NCI-H1092 (cell line): ENCODE measurements at places on chromosomes 6 and 20.

DNA sequence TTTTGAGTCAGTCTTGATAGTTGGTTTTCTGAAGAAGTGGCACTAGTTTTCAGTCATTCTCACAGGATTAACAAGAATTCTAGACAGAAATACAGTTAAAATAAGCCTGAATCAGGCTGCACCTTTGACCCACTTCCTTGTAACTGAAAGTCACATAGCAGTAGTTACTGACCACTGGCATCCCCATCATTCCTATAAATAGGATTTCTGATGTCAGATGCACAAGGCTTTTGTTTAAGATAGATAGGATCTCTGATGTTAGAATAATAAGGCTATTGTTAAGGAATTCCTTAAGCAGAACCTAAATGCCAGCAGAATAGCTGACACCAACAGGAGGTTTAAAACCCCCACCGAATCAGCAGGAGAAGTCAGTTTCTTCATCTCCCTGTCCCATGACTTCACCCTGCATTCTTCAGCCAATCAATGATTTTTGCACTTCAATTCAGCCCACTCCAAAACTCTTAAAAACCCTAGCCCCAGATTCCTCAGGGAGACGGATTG is 30.6 kb upstream of the ZBTB24 start:
- DNase-seq: no peak

DNA sequence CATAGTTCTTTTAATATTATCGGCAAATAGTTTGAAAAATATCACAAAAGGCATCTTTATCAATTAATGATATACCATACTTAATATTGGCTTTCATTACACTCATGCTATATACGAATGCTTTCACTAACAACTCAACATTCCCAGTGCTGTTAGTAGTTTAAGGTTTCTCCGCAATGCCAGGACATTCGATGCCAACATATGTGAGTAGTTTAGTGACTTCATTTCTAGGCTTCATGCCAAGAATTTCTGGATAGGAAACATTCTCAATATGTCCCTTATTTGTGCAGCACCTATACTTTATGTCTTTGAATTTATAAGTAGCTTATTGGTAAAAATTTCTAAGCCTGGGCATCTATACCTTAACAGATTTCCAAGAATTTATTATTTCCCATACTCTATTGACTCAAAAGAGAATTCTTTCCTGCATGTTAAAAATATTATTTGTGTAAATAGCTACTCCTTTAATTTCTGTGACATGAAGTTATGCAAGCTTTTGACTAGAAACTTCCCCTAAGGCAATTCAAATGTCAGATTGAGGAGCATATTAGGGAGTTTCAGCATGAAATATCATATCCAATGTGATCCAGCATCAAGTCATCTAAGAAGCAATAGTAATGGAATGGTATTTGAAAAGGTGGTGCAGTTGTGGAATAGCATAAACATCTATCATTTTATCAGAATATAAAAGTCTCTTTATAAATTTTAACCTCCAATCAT is 236.0 kb upstream of the STXBP5 start:
- no peak for DNase-seq

DNA sequence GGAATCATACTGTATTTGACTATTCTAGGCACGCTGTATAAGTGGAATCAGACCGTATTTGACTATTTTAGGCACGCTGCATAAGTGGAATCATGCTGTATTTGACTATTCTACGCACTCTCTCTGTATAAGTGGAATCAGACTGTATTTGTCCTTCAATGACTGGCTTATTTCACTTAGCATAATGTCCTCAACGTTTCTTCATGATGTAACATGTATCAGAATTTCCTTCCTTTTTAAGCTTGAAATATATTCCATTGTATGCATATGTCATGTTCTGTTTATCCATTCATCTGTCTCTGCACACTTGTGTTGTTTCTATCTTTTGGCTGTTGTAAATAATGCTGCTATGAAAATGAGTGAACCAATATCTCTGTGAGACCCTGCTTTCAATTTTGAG is 5.7 kb downstream of the CCDC170 start:
- DNase-seq: no peak

DNA sequence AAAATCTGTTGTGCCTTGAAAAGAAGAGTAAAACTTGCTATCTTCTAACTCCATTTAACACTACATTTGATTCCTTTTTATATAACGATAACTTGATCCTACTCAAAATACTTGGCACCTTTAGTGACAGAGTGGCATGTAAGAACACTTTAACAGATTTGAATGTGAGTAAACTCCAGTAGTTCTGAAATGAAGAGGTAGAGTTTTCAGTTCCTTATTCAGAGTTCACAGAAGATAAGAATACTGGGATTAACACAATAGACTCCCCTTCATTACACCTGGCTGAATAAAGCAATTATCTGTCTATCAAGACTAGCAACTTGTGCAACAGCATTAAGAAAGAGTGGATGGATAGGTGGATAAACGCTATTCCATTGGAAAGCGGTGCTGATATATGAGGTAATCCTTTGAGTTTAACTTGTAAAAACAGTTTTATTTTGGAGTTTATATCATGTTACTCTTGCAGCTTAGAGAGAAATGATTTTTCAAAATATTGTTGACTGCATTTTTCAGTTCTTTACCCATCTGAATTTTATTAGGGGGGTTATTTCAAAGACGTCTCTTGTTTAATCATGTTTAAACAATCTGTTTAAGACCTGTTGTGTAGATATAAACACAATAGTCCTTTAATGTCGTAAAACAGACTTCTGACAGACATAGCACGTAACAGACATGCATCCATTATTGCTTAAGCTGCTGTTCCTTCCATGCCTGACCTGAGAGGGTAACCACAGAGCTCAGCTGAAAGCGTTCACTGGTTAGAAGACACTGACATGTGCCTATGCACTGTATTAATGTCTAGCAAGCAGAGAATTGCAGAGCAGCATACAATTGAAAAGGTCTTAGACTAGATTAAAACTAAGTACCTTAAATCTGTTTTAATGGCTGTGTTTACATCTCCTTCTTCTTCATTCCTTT is 102.4 kb upstream of the SUPT3H start:
- no peak for DNase-seq

GRCh38 chr6:5653801-5654200 is 352.9 kb downstream of the NRN1 start:
- no peak for DNase-seq

DNA sequence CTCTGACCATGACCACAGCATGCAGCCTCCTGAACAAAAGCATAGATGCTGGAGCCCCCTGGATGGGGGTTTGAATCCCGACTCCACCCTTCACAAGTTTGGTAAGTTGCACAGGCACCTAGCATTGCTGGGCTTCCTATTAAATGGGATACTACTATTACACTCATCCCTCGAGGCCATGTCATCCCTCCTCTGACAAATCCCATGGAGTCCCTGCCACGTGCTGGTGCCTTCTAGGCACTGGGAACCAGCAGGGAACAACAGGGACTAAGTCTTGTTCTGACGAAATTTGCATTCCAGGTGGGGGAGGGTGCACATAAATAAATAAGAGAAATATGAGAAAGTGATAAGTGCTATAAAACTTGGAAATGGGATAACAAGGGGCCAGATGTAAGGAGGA is 15.3 kb upstream of the SIRPA start:
- no peak for DNase-seq

DNA sequence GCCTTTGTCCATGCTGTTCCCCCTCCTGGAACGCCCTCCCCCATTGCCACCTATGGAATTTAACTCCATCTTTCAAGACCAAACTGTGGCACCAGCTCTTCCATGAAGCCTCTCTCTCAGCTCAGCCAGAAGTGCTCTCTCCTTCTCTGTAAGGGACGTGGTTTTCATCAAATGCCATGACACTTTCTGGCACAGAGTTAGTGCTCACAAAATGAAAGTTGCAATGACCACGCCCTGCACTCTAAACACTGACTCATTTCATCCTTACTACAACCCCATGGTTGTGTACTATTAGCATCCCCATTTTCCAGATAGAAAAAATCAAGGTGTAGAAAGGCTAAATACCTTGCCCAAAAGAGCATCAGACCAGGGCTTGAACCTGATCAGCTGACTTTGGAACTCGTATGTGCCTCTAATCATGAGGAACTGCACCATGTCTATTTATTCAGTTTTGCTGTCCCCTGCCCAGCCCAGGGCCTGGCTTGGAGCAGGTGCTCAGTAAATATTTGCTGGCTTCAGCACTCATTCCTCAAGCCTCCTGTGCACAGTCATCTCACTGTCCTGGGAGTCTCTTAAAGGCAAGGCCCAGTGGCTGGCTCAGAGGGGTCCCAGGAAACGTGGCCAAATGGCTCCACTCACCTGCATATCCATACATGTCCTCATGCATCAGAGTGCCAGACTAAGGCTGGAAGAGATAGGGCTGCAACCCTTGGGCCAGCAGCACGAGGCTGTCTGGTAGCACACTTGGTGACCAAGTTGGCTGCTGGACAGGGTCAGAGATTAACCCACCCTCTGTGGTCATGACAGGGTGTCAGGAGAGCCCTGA is 77.9 kb downstream of the MRPL14 start:
- DNase-seq: no peak

DNA sequence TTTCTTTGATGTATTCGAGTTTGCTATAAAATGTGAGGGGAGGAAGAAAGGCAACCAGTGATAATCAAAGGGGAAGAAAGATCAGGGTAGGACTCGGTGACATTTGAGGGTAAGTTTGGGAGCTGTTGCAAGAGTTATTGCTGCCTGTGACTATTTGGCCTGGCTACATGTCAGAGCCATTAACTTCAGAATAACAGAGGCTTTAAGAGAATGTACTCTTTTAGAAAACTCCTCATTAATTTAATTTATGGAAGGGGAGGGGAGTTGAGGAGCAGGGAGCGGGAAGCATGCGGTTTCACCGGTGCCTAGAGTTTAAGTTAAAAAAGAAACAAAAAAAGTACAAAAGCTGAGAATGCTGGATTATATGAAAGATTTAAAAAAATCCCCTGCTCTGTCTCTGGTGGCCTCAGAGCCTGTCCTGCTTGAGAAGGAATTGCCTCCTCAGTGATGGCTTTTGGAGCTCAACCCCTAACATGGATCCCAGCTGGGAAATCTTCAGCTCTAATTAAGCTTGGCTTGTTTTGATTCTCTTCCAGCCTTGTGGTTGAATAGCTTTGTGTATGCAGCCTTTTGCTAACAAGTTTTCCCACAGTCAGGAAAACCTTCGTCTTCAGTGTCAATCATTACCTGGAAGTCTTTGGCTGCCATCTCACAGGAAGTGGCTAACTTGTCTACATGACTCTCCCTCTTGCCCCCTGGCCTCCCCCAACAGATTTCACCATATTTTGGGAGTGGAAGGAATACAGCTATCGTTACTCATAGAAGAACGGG is 238.2 kb downstream of the SOX4 start:
- no peak for DNase-seq

DNA sequence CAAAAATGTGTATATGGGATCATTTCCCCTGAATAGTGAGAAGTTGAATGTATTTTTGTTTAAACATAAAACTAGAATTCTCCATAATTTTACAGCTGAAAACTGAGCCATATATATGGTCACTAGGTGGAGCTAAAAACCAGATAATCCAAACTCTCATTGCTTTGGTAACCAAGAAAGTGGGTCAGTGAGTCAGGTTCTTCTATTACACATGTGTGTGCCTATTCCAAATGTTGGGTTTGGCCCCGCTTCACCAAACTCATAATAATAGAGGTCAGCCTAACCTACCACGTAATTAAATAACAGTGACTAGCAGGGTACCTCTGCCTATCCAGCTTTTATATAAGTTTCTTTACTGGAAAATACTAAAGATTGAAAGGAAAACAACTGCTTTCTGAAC is 19.3 kb upstream of the RNGTT start:
- peak; percentile 17 for DNase-seq

GRCh38 chr20:36408219-36408618 is 102.1 kb downstream of the DLGAP4 start:
- DNase-seq: no peak

- DNase-seq: no peak
Observed at GRCh38 chr6:18495236-18495635, 108.1 kb downstream of the RNF144B start.

DNA sequence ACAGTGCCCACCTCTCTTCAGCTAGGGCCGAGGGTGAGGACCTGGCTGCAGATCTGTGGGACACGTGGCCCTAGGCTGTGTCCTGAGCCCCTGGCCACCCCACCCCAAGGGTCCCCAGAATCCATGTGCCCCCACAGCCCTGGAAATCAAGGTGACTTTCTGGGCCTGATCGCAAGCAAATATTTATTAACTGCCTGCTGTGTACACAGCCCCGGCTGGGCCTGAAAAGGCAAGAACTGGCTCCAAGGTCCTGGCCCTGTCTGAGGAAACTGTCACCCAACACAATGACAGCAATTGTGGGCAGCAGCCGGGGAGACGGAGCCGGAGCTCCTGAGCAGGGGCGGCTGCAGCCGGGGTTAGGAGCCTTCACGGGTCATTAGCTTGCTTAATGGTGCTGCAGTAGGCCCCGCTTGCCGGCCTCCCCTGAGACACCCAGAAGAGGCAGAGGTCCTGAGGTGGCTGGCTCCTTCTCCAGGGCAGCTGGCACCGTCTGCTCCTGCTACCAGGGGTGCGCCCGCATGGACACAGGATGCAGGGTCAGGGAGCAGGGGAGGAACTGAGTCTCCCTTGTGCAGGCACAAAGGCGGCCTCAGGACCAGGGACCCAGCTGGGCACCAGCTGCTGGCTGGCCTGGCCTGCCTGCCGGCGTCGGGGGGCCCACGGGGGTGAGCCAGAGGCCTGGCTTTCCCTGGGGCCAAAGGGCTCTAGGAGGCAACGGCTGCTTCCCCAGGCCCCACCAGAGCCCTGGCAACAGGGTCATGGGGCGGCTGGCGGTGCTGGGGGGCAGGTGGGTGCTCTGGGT is 24.1 kb downstream of the NPEPL1 start:
- DNase-seq: peak; percentile 24

DNA sequence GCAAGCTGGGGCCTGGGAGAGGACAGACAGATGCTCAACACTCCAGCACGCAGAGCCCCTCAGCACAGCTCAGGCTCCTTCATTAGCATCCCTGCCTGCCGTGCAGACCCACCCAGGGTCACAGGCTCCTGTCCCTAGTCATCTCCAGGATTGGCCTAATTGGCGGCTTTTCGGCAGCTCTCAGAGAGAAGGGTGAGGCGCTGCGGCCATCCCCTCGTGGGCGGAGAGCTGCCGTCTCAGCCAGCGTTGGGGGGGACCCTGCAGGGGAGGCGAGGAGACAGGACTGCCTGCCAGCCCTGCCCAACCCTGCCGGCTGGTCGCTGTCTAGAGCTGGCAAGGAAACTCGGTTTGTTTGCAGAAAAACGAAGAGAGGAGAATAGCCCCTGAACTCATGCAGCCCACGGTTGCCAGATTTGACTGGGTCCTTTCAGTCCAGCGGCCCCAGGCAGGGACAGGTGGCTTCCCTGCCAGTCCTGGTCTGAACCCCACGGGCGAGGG is 26.8 kb downstream of the BHLHE23 start:
- DNase-seq: peak; percentile 66

GRCh38 chr20:3000852-3001523 is 42.4 kb upstream of the GNRH2 start:
- peak; percentile 6 for DNase-seq

GRCh38 chr6:103313432-103313831 is 1546.3 kb downstream of the HACE1 start:
- DNase-seq: no peak
